D721Med (cell line): ENCODE measurements at places on chromosomes 13 and 19.

- DNase-seq: no peak
Observed at GRCh38 chr19:7947939-7948338, 4.5 kb upstream of the TIMM44 start.

GRCh38 chr13:20400774-20401173, 124.9 kb downstream of the CRYL1 start:
- DNase-seq: no peak

DNA sequence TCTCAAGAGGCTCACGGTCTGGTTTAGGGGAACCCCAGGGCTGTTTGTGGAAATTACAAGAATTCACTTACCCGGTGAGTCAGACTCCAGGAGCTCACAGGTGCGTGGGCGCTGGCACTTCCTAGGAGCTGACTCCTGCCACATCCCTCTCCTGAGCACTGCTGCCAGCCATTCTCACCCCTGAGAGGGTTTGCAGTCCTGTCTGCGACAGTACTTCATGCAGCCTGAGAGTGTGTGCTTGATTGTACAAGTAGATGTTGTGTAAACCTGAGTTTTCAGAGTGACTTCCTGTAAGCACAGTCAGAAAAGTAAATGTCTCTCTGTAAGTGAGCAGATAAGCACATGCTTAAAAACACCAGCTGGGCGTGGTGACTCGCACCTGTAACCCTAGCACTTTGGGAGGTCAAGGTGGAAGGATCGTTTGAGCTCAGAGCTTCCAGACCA, 8.1 kb downstream of the MRPL4 start:
- DNase-seq: no peak

GRCh38 chr13:99743094-99743493, 228.5 kb downstream of the ZIC5 start:
- no peak for DNase-seq

DNA sequence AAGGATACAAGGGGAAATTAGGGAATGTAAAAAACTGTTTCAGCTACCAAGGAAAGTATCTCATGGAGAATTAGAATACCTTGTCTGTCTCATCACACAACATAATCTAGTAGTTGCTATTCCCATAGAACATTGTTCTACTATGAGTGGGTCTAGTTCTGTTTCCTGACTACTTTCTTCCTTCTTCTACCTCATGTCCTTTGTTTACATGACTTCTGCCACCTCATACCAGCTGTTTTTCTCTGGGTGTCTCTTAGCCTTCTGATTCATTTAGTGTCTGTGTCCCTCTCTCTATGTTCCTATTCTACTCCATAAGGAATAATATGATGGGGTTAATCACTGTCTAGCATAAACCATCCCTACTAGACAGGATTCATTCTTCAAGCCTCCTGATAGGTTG, 887.3 kb downstream of the DIAPH3 start:
- DNase-seq: no peak

GRCh38 chr13:98443329-98443728, 133.6 kb downstream of the STK24 start:
- DNase-seq: no peak

GRCh38 chr19:29588095-29588494, 18.0 kb upstream of the POP4 start:
- no peak for DNase-seq

- DNase-seq: no peak
Observed at GRCh38 chr13:79966493-79966895, 374.4 kb downstream of the SPRY2 start.

GRCh38 chr19:32397671-32398101, 7.9 kb upstream of the DPY19L3 start:
- DNase-seq: no peak

GRCh38 chr19:18589380-18590272, 1.0 kb downstream of the REX1BD start:
- DNase-seq: no peak

GRCh38 chr13:63864171-63864902, 2448.7 kb upstream of the PCDH20 start:
- DNase-seq: no peak

DNA sequence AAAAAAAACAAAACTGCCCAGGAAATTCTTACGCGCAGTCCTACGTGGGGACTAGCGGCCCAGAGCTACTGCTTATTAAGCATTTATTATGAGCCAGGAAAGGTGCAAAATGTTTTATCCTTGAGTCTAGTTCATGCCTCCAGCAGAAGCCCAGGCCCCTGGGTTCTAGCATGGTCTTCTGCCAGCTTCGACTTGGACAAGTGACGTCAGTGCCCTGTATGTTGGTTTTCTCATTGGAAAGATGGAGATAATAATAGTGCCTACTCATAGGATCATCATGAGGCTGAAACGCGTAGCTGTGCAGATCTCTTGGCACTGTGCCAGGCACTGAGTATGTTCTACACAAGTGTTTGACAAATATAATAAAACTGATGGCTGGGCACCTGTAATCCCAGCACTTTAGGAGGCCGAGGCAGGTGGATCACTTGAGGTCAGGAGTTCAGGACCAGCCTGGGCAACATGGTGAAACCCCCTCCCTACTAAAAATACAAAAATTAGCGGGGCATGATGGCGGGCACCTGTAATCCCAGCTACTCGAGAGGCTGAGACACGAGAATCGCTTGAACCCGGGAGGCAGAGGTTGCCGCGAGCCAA, 12.4 kb upstream of the SULT2B1 start:
- DNase-seq: no peak

DNA sequence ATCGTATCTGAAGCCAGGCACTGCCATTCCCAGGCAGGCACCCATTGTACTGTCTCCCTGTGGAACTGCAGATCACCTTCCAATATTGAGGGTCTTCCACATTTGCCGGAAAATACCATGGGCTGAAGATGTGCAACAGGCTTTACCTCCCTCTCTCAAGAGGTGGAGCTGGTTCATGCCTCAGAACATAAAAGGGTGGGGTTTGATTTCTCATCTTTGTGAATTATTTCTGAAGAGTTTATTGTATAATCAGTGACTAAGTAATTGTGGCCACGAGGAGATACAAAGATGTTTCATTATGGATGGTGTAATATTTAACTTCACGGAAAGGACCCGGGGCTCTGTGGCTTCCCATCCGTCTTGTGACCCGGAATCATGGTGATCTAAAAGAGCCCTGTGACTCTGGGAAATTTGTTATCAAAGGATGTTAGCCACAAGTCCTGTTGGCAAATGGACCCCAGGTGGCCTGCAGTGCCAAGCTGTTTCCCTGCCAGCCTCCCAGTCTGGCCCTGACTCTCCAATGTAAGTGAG, 230.5 kb downstream of the LACC1 start:
- DNase-seq: no peak

GRCh38 chr19:48678201-48678600, 5.4 kb upstream of the NTN5 start:
- DNase-seq: no peak

- DNase-seq: peak; percentile 19
Observed at GRCh38 chr13:91722267-91722884, 324.0 kb downstream of the GPC5 start.

DNA sequence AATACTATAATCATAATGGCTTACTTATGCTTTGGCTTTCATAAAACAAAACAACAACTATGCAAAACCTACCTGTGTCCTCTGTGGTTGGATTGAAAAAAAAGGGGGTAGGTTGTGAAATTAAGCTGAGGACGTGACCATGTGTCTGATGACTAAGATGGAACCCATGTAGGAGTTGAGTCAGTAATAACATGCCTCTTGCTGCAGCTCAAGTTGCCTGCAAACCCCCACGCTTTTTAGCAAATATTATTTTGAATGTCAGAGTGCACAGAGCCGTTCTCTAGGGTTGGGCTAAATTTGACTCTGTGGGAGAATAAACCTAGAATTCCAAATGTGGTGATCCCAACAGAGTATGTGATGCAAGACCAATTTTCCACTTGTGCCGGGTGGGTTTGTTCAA, 209.3 kb downstream of the KCNRG start:
- no peak for DNase-seq

GRCh38 chr13:20686863-20687579, 16.5 kb upstream of the IL17D start:
- DNase-seq: no peak

DNA sequence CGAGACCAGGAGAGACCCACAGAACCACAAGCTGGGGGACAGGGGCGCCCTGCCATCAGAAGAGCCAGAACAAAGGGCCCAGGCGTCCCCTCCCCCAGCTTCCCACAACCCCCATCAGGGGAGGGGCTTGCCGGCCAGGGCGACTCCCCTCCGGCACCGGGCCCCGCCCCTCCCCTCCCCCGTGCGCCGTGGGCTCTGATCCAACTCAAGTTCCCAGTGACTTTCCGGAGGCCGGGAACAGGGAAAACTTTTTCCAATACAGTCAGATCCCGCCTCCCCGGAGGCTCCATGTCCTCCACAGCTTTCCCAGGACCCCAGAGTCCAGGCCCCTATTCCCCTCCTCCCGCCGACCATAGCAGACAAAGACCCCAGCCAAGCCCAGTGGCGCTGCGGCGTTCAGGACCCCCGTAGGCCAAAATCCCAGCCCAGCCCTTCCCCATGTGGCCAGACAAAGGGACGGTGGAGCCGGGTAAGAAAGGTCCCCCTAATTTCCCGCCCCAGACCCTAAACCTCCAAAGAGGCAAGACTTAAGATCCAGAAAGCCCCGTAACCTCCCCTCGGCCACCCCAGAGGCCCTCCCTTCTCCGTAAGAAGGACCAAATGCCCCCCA, 673 bp downstream of the TEAD2 start:
- DNase-seq: no peak

DNA sequence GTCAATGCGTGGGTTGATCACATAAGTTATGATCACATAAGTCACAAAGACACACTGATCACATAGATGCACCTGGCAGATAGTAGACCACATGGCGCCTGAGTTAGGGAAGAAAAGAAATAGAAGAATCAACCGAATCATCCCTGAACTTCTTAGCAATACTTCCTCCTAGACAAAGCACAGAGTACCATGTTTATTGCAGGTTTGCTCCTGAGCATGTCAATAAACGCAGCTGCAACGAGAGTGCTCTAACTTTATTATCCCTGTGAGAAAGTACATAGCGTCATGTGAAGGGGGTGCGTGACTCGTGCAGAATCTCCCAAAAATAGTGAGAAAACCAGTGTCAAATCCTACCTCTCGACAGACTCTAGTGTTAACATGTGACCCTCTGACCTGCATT, 17.3 kb downstream of the NCR1 start:
- DNase-seq: no peak

DNA sequence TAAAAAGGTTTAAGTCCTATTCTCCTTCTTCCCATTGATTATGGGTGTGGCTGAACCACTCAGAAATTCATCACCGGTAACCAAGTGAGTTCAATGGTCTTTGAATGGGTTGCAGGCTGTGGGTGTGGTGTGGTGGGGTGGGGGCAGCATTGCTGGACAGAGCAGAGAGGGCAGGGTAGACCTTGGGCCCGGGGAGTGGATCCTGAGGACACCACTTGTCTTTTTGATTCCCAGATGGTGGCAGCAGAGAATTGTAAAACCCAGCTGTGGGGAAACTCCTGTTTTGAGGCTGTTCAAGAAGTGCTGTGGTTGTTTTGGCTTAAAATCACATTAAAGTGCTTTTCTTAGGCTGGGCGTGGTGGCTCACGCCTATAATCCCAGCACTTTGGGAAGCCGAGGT, 45.8 kb upstream of the RGCC start:
- DNase-seq: no peak

DNA sequence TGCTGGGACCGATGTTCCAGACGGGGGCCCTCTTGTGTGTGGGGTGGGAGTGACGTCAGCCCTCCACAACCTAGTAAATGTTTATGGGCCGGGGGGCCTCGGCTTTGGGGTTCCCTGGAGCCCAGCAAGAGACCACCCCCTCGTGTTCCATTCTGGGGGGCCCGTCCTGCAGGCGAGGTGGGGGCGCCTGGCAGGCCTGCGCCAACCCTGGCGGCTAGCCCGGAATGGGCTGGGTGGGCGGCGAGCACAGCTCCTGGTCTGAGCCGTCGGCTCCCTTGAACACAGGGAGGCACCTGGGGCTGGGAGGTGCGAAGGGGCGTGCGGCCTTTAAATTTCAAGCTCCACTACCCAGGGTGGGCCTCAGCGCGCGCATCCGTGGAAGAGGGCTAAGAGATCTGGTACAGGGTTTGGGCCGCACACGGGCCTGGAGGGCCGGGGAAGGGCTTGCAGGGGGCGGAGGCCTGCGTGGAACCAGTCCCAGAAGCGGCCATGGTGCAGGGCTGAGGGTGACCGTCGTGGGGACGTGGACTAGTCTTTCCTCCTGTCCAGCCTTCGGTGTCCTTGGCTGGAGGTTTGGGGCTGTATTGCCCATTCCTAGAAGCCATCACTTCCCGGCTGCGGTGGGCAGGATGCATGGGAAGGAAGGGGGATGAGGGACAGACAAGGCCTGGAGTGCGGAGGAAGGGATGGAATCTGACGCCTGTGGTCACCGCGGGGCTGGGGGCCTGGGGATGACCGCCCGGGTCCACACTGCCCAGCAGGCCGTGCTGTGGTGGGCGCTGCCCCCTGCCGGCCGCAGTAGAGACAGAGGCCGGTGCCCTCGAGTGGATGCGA, 11.4 kb downstream of the NDUFA11 start:
- DNase-seq: no peak

DNA sequence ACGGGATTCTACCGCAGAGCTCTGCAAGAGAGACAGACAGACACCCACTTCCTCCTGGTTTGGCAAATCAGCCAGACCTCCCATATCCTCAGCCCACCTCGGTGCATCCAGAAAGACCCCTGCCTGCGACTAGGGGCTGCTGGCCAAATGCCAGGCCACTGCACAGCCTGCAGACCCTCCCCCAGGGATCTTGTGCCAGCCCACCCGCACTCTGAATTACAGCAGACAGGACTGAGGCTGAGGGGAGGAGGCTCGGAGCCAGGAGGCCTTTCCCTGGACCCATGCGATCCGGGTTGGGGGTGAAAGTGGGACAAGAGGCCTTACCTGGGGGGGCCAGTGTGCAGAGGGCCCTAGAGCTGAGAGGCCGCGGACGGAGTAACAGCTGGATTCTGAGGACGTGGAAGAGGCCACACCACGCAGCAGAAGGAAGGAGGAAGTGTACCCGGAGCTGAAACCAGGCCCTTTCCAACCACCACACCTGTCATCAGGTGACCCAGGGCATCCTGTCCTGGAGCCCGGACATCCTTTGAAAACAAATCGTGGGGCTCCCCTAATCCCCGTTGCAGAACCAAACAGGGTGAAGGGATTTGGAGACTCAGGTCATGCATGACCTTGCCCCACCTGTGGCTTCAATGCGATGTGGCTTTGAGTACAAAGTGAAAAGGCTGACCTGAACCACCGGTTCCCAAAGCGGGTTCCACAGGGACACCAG, 993 bp downstream of the FUT6 start:
- DNase-seq: no peak

GRCh38 chr13:35283856-35284255, 192.6 kb downstream of the MAB21L1 start:
- DNase-seq: no peak

- no peak for DNase-seq
Observed at GRCh38 chr13:110641055-110642015, 26.0 kb downstream of the NAXD start.
